ENCODE measurements at places on chromosomes 5 and 9.

GRCh38 chr5:51013036-51013435, 346.6 kb downstream of the PARP8 start:
- no peak for DNase-seq

- DNase-seq, result no peak
Measured at GRCh38 chr5:65418661-65419060, 63.1 kb downstream of the ADAMTS6 start.

- no peak for DNase-seq
Measured at GRCh38 chr9:91146391-91147019, 215.2 kb downstream of the AUH start.

GRCh38 chr5:96636594-96636993, 25.6 kb upstream of the CAST start:
- DNase-seq, result no peak

DNA sequence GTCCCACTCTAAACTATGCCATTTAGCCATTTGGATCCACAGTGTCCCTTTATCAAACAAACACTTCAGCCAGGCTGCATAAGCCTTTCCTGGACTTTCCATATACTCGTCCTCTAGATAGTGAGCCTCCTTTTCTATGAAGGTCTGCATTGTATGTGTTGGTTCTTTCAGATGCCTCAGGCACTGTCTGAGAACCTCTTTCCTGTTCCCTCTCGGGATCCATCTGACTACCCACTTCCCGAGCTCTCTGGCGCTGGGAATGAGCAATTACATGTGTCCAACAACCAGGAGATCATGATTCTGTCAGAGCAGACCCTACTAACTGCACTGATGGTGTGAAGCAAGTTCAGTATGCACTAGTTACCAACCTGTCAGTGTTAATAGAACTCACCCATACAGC, 14.2 kb downstream of the SMC2 start:
- no peak for DNase-seq

GRCh38 chr9:35452481-35452880, 37.4 kb upstream of the RUSC2 start:
- DNase-seq, result no peak

GRCh38 chr5:473551-474192, 30.7 kb downstream of the EXOC3 start:
- DNase-seq, result peak; percentile 7

DNA sequence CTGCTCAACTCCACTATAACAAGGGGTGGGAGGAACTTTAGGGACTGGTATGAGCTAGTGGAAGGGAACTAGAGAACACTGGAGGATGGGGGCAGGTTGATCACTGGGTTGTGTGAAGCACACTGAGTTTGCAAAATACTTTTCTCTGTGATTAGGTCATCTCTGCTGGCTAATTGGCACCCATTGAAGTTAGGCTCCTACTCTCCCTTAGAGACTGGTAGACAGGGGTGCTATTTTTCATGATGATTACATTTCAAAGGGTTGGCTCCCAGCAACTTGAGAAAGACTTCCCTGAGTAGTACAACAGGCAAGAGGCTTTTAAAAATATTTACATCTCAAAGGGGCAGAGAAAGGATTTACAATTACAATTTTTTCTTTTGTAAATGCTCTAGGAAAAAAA, 50.4 kb upstream of the MTAP start:
- no peak for DNase-seq

GRCh38 chr9:79973627-79974026, 401.9 kb downstream of the TLE4 start:
- no peak for DNase-seq

- DNase-seq, result peak; percentile 23
Measured at GRCh38 chr9:37329576-37329975, 92.9 kb upstream of the GRHPR start.

- no peak for DNase-seq
Measured at GRCh38 chr5:39441838-39442237, 17.1 kb upstream of the DAB2 start.

DNA sequence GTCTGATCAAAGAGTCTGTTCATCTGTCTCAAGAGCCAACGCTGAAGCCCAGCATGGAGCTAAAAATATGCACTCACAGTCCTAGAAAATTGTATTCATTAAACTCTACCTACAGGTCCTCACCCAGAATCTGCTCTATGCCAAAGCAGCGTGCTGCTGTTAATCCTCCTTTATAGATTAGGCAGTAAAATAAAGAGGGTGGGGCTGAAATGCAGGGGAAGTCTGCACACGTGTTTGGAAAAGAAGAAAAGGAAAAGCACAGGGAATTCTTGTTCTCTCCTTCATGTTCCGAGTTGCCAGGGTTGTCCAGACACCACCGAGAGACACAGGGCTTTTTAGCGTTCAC, 121.4 kb upstream of the TMEM161B start:
- no peak for DNase-seq

DNA sequence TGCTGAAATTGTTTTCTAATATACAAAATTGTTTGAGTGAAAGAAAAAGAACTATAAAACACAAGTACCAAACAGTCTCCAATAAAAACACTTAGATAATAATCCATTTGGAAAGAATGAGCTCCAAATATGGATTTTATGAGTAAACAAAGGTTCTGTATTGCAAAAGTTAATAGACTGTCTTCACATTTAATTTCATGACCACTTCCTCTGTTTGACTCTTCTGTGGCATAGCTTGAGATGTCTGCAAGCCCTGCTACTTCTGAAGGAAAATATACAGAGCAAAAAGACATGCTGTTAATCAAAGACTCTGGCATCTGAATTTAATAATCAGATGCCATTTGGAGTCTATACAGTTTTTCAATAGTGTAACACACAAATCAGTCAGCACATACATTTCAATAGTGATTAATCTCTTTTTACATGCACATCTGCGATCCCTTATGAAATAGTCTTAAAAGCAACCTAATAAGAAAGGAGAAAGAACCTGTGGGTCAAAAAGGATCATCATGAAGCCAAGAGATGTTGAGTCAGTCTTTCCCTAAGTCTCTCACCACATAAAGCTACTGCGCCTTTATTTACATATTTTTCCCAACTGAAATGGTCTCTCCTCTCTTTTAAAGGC, 165.4 kb upstream of the LHFPL2 start:
- no peak for DNase-seq
